T-helper 9 cell (primary cell): ENCODE measurements at places on chromosomes 7 and 10.

- no peak for DNase-seq
These were observed 5.1 kb upstream of the DMBT1 start for GRCh38 chr10:122555442-122555841.

DNA sequence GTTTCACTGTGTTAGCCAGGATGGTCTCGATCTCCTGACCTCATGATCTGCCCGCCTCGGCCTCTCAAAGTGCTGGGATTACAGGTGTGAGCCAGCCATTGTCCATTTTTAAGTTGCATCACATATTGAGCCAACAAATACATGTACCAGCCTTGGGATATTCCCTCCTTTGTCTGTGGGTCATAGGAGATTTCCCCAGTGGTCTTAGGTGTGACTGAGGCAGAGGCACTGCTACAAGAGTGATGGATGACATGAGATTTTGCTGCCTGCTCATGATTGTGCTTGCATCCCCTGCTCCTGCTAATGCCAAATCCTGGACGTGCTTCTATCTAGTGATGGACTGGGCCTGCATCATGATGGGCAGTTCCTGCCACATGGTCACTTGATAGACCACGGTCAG is 10.7 kb upstream of the GIMAP6 start:
- no peak for DNase-seq

DNA sequence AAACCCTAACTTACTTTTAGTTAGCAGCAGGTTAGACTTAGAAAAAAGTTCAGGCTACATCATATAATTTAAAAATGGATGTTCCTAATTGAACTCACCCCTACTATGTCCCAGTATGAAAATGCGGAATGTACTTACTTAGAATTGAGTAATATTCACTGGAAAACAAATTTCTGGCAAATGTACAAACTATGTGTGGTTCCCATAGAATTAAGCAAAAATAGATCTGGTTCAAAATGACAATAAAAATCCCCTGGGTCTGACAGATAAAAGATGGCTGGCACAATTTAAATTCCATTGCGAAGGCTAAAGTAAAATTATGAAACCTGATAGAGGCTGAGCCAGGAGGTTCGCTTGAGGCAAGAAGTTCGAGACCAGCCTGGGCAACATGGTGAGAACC is 42.4 kb upstream of the PRKAR2B start:
- no peak for DNase-seq

- peak; percentile 58 for DNase-seq
These were observed 70.8 kb upstream of the UCN3 start for GRCh38 chr10:5293691-5294550.

DNA sequence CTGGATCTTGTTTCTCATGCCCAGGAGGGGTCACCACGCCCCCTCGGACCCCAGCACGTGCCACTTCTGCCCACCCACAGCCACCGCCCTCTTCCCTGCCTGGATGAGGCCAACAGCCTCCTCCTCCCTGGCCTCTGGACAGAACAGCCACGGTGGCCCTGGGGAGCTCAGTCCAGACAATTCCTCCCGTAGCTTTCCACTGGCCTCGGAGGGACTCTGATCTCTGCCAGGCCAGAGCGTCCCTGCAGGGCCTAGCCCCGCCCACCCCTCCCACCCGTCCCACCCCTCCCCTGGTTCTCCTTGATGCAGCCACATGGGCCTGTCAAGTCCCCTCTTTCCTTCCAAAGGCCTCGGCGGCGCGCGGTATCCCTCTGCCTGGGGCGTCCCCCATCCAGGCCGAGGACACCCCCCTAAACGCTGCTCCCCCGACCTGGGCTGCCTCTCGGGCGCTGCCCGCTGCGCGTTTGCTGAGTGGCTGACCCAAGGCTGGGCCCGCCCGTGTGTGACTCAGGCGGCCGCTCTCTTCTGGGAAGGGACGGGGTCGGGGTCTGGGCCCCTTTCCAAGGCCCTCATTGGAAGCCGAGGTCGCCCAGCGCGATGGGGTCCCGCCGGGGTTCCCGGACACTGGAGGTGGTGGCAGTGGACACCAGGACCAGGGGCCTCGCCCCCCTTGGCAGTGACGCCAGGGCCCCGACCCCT is 557 bp downstream of the TMEM120A start:
- peak; percentile 16 for DNase-seq

GRCh38 chr10:117830205-117830604 is 216.5 kb downstream of the RAB11FIP2 start:
- DNase-seq: no peak
